ENCODE measurements at places on chromosomes 5 and 9.

DNA sequence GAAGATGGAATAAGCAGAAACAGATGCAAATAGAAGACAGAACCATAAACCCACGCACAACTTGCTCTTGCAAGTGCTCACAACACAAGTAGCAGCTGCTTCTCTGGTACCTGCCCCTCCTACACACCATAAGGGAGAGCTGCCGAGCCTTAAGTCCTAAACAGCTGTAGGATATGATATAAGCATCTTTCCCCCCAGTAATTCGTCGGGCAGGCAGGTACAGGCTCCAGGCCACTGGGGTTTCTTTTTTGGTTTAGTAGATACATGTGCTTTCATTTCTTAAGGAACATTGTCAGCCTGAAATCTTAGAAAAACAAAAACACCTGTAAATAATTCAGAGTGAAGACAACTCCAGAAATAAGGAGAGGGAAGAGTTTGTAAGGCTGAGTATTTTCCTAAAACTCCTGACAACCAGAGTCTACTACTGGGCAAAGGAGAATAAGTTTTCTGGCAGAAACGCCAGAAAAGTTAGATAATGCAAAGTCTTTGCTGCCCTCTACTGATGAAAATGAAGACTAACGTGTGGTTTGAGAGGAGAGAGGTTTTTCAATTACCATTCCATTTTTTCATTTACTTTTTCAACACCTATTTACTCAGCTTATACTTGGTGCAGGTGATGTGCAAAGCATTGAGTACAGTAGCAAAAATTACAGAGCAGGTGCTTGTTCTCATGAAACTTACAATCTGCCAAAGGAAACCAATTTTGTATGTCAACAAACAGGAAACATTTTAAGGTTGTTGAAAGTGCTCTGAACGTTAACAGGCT is 20.1 kb upstream of the TCERG1 start:
- DNase-seq, result no peak
- no peaks in the 10 kb centered on the region for H3K27me3 ChIP-seq
- no peaks in the 10 kb centered on the region for H3K4me1 ChIP-seq
- H3K36me3 ChIP-seq, result no peaks in the 10 kb centered on the region
- no peak overlapping the region for H3K4me3 ChIP-seq

DNA sequence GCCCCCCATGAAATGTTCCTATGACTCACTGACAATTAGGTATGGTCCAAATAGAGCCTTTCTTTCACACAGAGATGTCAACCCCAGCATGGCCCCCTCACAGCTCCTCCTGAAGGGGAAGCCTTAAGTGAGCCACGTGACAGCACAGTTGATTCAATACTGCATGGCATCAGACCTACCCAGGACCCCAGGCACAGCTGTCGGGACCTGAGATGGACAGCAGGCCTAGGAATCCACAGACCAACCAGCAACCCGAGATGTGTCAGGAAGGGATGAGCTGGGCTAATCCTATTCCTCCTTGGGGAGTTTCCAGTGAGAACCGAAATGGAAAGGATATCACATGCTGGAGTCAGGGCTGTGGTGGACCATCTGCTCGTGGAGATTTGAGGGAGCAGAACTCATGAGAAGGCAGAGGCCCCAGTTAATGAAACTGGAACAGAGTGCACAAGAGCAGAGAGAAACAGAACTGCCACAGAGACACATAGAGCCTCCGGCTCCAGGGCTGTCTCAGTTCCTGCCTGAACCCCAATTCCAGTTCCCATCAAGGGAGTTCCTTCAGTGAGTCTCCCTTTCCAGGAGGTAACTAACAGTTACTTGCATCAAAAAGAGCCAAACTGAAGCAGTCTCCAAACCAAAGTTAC is 42.1 kb upstream of the SMIM23 start:
- no peaks in the 10 kb centered on the region for H3K36me3 ChIP-seq
- H3K4me3 ChIP-seq, result no peak overlapping the region
- no peak overlapping the region for H3K27ac ChIP-seq
- no peaks in the 10 kb centered on the region for H3K4me1 ChIP-seq

- no peaks in the 10 kb centered on the region for H3K4me1 ChIP-seq
- H3K27me3 ChIP-seq, result no peaks in the 10 kb centered on the region
- no peak overlapping the region for H3K27ac ChIP-seq
- no peaks in the 10 kb centered on the region for H3K36me3 ChIP-seq
Observed at GRCh38 chr5:147796556-147797308, 14.2 kb upstream of the JAKMIP2 start.

- no peak overlapping the region for H3K4me3 ChIP-seq
- H3K4me1 ChIP-seq, result peaks cover 11% of the 10 kb centered on the region
- no peaks in the 10 kb centered on the region for H3K36me3 ChIP-seq
- H3K27me3 ChIP-seq, result no peaks in the 10 kb centered on the region
- no peak for DNase-seq
- no peak overlapping the region for H3K27ac ChIP-seq
Observed at GRCh38 chr5:111741278-111741677, 15.7 kb downstream of the NREP start.

GRCh38 chr5:158256096-158256495 is 397.2 kb upstream of the CLINT1 start:
- no peak for DNase-seq
- no peaks in the 10 kb centered on the region for H3K27me3 ChIP-seq
- no peak overlapping the region for H3K4me3 ChIP-seq
- no peak overlapping the region for H3K27ac ChIP-seq

- H3K36me3 ChIP-seq, result no peaks in the 10 kb centered on the region
- no peak overlapping the region for H3K27ac ChIP-seq
- peaks cover 67% of the 10 kb centered on the region for H3K4me1 ChIP-seq
- no peak overlapping the region for H3K4me3 ChIP-seq
- no peaks in the 10 kb centered on the region for H3K27me3 ChIP-seq
- peak; percentile 76 for DNase-seq
Observed at GRCh38 chr9:136623842-136624183, 38.9 kb upstream of the EGFL7 start.

GRCh38 chr9:124384846-124385245 is 30.4 kb downstream of the PSMB7 start:
- no peaks in the 10 kb centered on the region for H3K36me3 ChIP-seq
- DNase-seq, result no peak
- H3K27me3 ChIP-seq, result no peaks in the 10 kb centered on the region

DNA sequence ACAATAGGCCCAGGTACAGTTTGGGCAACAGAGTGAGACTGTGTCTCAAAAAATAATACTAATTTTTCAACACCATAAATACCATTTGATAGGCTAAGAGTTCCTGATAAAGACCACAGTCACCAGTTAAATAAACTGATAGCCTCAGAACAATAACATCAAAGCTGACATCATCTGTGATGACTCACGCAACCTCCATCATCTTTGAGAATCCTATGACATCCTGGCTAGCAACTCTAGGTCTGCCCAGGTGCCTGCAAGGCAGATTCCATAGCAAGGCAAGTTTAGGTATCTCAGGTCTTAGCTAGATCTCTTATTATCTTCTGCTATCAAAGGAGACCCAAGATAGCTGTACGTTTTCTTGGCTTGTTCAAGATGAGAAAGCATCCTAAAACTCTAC is 30.5 kb upstream of the UBAP2 start:
- H3K27me3 ChIP-seq, result no peaks in the 10 kb centered on the region
- no peaks in the 10 kb centered on the region for H3K36me3 ChIP-seq
- no peak overlapping the region for H3K4me3 ChIP-seq

GRCh38 chr9:2559192-2560152 is 62.1 kb upstream of the VLDLR start:
- no peak overlapping the region for H3K27ac ChIP-seq
- H3K4me3 ChIP-seq, result no peak overlapping the region
- no peak for DNase-seq
- H3K36me3 ChIP-seq, result no peaks in the 10 kb centered on the region

DNA sequence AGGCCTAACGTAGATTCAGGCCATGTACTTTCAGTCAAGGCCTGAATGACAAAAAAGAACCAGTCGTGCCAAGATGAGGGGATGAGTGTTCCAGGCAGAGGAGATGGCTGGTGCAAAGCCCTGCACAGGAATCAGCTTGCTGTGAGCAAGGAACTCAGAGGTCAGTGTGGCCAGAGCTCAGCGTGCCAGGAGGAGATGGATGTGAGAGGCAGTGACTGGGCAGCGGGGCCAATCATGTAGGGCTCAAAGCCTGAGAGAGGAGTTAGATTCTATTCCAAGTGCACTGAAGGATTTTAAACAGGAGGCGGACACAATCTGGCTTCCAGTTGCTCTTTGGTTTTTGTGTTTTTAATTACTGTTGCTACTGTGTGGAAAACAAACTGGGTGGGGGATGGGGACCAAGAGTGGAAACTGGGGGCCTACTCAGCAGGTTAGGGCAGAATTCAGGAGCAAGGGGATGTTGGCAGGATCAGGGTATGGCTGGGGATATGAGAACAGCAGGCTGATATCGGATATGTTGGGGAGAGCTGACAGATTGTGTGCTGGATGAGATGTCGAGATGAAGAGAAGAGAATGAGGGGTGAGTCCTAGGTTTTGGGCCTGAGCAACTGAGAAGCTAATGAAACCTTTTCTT is 64.3 kb downstream of the ANGPTL2 start:
- H3K27me3 ChIP-seq, result no peaks in the 10 kb centered on the region
- H3K27ac ChIP-seq, result no peak overlapping the region
- no peaks in the 10 kb centered on the region for H3K36me3 ChIP-seq
- DNase-seq, result no peak
